ENCODE measurements at places on chromosomes 7 and 10.
A peak's percentile ranks its signal among the peaks of the same experiment; 100 is the strongest.

- DNase-seq, result no peak
Measured at GRCh38 chr10:101446947-101447346, 93.0 kb downstream of the BTRC start.

DNA sequence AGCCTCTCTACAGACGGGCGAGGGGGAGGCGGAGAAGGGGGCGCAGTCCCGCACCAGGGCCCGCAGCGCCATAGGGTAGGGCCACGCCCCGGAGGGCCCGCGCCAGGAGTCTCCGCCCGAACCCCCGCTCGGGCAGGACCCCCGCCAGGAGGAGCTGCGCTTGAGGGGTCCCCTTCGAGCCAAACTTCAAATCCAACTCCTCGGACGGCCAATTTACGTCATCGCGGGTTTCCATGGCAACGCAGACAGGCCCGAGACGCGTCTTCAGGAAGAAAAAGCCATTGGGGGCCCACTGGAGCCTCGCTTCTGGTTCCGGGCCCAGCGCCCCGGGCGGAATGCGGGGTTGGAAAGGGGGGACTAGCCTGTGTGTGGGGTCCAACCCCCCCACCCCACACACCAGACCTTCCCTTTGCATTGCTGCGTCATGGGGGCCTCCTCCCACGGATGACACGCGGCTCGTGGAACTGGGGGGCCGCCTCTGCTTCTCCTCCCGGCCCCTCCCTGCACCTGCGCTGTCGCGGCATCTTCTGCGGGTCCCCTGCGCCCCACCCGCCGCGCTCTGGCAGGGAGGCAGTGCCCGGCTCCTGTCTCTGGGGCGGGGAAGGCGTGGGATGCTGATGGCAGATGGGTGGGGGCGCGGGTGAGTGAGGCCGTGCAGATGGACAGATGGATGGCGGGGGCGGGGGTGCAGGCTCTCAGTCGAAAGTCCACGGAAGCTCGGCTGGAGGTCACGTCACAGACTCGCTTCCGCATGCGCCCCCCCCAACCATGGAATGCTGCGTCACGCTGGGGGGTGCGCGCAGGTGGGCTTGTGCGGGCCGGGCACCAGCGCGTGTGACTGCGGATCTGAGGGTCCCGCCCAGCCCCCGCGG lies 1.2 kb downstream of the CALY start:
- peak; percentile 75 for DNase-seq

GRCh38 chr10:60955316-60955715 lies 11.3 kb upstream of the RHOBTB1 start:
- no peak for DNase-seq

DNA sequence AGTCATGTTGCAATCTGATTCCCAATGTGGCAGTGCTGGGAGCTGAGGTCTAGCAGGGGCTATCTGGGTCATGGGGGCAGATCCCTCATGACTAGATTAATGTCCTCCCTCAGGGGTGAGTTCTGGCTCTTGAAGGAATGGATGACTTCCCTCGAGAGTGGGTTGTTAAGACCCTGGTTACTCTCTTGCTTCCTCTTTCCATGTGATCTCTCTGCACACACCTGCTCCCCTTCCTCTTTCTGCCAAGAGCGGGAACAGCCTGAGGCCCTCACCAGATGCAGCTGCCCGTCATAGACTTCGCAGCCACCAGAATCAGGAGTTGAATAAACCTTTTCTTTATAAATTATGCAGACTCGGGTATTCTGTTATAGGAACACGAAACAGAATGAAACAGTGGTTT lies 37.8 kb downstream of the SFMBT2 start:
- no peak for DNase-seq

GRCh38 chr7:143391462-143392404 lies 10.6 kb downstream of the ZYX start:
- no peak for DNase-seq

- DNase-seq, result no peak
Measured at GRCh38 chr7:2796358-2797352, 47.5 kb downstream of the GNA12 start.

DNA sequence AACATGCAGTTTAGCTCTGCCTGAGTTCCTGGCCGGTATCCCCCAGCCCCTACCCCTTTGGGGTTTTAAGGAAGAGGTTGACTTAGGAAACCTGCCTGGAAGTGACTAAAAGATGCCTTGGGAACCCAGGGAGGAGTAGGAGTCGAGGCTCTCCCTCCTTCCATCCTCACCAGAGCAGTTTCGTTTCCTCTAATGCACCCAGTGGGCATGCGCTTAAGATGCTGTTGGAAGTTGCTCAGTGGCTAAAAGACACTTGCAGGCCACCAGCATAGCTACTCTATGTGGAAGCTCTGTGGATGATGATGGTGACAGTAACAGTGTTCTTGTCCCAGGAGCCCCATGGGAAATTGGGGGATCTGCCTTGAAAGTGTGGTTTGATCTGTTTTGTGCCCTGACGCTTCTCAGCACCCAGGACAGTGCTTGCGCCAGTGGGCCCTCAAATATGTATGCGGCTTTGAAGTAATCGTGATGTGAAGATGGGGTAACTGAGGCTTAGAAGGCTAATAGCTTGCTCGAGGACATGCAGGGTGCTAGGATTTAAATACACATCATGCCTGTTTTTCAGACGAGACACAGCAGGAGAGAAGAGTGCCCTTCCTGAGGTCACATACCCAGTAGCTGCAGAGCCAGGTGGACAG lies 32.0 kb downstream of the TBATA start:
- no peak for DNase-seq

DNA sequence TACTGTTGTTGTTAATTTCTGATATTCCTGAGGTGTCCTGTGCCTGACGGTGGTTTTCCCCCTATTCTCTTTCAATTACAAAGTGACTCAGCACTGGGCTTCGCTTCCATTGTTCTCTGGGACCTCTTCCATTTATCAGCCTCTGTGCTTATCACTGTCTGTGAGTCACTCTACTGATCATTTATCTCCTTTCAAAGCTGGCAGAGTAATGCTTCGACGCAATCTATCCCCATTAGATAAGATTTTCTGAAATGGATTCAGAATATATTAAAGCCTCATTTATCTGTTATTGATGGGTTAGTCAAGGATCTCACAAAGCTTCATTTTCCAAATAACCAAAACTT lies 679.2 kb downstream of the SDK1 start:
- DNase-seq, result no peak

DNA sequence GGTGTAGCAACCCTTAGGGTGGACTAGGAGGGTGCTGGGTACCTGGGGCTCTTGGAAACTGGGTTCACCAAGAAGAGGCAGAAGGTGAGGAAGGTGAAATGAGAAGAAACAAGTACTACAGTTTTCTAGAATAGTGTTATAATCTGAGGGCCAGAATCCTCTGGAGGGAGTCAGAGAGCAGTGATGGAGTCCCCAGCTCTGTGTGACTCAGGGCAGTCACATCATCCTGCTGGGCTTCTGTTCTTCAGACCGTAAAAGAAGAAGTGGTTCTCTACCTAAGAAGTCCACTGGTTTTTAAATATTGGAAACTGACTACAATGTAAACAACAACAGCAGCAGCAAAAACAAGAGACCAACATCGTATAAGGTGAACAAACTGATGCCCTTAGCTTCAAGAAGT lies 197.3 kb downstream of the PRPF18 start:
- peak; percentile 46 for DNase-seq

DNA sequence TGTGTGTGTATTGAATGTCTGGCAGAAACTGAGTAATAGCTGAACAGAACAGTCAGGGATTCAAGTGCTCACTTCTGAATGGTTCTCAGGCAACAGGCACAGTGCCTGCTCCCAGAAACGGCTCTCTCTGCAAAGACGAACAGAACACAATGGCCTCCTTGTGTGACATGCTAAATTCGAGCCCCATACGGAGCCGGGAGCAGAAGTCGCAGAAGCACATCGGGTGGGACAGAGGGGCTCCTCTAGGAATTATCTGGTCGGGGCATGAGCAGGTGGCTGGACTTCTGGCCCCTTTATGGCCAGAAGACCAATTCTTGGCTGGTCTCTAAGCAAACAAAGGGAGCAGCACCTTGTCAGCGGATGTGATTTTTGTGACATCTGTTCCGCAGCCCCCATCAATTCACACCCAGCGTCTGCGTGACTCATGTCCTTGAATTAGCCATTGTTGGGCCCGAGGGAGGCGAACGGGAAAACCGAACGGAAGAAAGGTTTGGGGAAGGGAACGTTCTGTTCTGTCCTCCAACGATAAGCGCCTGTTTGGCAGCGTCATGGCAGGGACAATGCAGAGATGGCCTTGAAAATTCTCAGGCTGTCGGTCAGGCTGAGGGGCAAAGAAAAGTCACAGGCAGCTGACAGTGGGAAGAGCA lies 47.3 kb upstream of the NPTX2 start:
- DNase-seq, result no peak

DNA sequence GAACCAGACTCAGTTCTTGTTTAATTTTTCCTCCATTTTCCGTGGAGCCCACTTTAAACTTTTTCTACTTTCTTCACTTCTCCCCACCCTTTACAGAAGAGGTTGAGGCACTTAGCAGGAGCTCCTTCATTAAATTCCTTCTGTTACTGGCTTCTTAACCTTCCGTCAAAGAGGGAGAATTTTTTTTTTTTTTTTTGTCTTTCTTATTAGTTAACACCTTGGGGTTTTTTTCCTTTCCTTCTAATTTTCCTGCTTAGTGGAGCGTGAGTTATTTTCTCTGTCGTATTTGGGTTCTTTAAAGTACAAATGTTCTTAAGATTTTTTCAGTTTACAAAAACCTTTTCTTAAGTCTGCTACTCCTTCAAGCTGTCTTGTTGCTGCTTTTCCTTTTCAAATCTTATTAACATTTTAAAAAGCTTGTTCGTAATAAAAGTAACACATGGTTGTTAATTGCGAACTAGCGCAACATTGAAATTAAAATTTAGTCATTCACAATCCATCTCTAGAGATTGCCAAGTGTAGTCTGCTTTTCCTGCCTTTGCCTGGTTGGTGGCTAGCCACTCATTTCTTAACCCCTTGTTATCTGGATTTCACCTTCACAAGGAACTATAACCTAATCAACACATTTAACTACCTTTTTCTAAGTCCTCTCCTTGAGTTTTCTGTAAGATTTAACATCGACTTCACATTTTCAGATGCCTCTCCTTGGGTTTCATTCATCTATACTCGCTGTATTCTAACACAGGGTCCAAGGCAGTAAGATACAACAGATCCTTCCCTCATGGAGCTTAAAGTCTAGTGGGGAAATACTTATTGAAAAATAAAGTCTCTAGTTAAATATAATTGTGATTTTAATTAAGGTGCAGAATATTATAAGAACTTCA lies 2.0 kb downstream of the BMPR1A start:
- DNase-seq, result no peak

- no peak for DNase-seq
Measured at GRCh38 chr10:121134711-121135110, 283.5 kb downstream of the WDR11 start.

DNA sequence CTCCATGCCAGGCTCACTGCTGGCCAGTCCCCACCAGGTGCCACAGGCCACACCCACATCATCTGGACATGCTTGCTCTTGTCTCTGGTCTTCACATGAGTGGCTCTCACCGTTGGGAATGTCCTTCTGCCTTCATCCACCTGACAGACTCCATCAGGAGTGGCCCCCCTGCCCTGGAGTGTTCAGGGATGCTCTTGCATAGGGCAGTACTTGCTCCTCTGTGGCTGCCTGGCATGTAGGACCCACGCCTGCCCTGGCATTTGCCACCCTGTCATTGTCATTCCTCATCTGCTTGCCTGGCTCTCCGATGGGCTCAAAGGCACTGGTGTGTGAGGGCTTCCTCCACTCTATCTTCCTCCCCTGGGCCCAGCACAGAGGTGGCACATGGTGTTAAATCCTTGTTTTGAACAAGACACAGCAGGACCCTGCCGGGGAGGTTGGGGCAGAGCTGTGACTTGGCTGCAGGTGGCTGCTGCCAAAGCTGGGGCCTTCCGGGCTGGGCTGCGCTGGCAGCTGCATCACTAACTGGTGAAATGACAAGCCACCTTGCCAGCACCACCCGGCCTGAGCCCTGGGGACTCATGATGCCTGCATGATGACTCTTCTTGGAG lies 1.8 kb downstream of the SH2D4B start:
- DNase-seq, result no peak

- no peak for DNase-seq
Measured at GRCh38 chr10:4359003-4359402, 467.0 kb upstream of the AKR1E2 start.

DNA sequence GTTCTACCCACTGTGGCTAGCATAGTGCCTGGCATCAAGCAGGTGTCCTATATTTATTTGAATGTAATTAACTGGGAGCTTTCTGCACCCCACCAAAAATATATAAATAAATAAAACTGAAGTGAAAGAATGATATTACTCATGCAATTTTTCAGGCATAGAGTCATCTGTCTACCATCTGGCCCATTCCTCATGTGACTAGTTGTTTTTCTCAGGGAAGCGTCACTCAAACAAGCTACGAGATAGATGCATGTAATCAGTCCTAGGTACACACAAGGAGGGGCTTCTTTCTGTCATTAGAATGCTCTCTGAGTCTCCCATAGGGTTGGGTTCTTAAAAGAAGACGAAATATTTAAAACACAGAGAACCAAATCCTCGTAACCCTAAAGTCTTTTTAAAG lies 255.5 kb upstream of the KMT2E start:
- DNase-seq, result no peak

GRCh38 chr7:88395715-88396114 lies 89.0 kb upstream of the STEAP4 start:
- DNase-seq, result no peak

All from T-cell (primary cell).